ENCODE measurements at places on chromosomes 4 and X. TPM values are rescaled to one million over a fixed set of nuclear protein-coding genes. Genes with fewer than 3 reads are reported as not detected.

LIN54 gene
- total RNA-seq: 9.5 TPM

HSFX4 gene
- not detected for total RNA-seq

OTOP1 gene
- not detected for total RNA-seq

LCORL gene
- 10.9 TPM for total RNA-seq

ATP1B4 gene
- total RNA-seq: not detected

ARHGAP24 gene
- 5.5 TPM for total RNA-seq

ADAM29 gene
- total RNA-seq: not detected

IL13RA1 gene
- 42.4 TPM for total RNA-seq

CT45A3 gene
- total RNA-seq: not detected

VCX gene
- total RNA-seq: not detected

ARHGEF6 gene
- 2.8 TPM for total RNA-seq

OPHN1 gene
- 7.9 TPM for total RNA-seq

SMAD1 gene
- total RNA-seq: 32.0 TPM

GPRASP1 gene
- 1.3 TPM for total RNA-seq

NUDT9 gene
- 21.9 TPM for total RNA-seq

FMR1 gene
- total RNA-seq: 35.2 TPM

TEX13C gene
- total RNA-seq: not detected

ADH1C gene
- total RNA-seq: 0.21 TPM

FAAH2 gene
- total RNA-seq: 10.1 TPM

ARMCX1 gene
- 10.3 TPM for total RNA-seq

All from nasal cavity respiratory epithelium epithelial cell of viscerocranial mucosa (primary cell).